ENCODE measurements at places on chromosomes 7 and 10.

GRCh38 chr7:131604841-131605279 is 48.4 kb upstream of the PODXL start:
- DNase-seq: no peak

- no peak for DNase-seq
These were observed 81.3 kb downstream of the OSBPL3 start for GRCh38 chr7:24898691-24899090.

GRCh38 chr7:128954150-128954549 is 16.4 kb downstream of the IRF5 start:
- no peak for DNase-seq

DNA sequence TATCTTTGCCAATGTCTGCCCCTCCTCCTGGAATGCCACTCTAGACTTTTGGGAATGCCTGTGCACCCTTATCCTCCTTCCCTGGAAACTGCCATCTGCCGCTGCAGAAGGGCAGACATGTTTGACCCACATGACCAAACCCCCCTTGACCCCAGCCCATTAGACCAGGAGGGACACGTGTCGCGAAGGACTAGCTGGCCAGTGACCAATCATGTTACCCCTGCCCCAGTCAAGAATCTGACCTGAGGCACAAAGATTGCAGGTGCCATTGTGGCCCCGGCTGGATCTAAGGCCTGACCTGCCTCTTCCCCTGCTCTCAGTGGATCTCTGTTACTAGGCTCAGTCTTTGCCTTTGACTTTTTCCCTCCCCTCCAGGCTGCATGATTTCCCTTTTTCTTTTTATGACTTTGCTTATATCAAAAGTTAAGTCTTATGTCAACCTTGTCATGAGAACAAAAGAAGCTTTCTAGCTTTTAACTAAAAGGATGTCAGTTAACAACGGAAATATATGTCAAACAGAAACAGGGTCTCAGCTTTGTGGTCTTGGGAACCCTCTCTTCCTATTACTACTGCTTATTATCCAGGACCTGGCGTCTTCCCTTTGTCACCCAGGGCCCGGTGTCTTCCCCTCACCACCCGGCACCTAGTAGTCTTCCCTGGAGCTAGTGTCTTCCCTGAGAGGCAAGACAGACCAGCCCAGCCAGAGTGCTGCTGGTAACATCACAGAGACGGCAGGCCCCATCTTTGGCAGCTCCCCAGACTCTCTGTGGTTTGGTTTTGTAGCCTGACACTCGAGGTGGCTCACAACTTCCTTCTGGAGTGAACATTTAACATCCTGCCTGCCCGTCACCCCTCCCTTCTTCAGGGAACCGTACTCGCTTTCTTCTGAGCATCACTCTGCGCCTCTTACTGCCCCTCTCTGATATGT is 24.4 kb upstream of the PPIF start:
- no peak for DNase-seq

GRCh38 chr7:7675686-7676085 is 35.1 kb downstream of the UMAD1 start:
- DNase-seq: no peak

- no peak for DNase-seq
These were observed 2.3 kb upstream of the DNAJB12 start for GRCh38 chr10:72356987-72357386.

GRCh38 chr10:13683017-13683416 is 96.3 kb downstream of the PRPF18 start:
- DNase-seq: no peak

DNA sequence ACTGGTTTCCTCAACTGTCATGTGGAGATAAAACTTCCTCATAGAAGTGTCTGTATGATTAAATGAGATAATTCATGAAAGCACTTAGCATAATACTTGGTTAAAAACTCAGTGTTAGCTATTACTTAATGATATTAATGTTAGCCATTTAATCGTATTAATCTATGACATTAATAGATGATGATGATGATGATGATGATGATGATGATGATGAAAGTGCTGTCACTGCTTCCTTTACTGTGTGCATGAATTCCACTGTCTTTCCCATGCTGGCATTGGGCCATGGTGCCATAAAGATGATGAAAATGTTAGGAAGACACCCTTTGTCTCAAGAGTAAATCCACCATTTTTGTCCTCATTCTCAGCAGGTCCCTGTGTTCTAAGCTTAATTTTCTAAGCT is 75.8 kb downstream of the VPS50 start:
- no peak for DNase-seq

GRCh38 chr7:134557391-134557790 is 8.5 kb downstream of the AKR1B15 start:
- no peak for DNase-seq

- DNase-seq: no peak
These were observed 8.8 kb upstream of the ASB10 start for GRCh38 chr7:151195616-151196450.

GRCh38 chr7:39987641-39988347 is 37.7 kb downstream of the CDK13 start:
- no peak for DNase-seq

All from GM18507 (cell line).